ENCODE measurements at places on chromosomes 7 and 10.

GRCh38 chr10:15387021-15387420 lies 15.9 kb upstream of the FAM171A1 start:
- no peak for DNase-seq

- no peak for DNase-seq
These were observed 6.8 kb upstream of the TFEC start for GRCh38 chr7:116037401-116037800.

GRCh38 chr10:131477457-131478121 lies 166.1 kb upstream of the TCERG1L start:
- no peak for DNase-seq

GRCh38 chr7:4791738-4792536 lies 16.5 kb downstream of the AP5Z1 start:
- DNase-seq, result peak; percentile 92

DNA sequence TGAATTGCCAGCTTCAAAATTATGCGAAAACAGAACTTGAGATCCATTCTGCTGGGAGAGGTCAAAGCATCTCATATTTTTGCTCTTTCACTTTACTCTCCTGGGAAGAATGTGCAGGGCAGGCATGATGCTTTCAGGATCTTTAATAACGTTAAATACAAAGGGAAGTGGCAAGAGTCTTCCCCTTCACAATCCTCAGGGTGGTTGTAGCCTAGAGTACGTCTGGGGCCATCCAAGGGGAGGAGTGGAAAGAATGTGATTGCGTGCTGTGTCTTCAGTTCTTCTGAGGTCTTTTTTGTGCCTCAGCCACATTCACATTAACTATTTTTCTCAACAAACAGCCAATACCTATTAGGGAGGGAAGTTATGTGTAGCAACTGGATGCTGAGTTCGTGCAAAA lies 207.3 kb downstream of the HGF start:
- DNase-seq, result peak; percentile 11

- no peak for DNase-seq
These were observed 37.8 kb downstream of the DNAJB12 start for GRCh38 chr10:72316748-72317435.

DNA sequence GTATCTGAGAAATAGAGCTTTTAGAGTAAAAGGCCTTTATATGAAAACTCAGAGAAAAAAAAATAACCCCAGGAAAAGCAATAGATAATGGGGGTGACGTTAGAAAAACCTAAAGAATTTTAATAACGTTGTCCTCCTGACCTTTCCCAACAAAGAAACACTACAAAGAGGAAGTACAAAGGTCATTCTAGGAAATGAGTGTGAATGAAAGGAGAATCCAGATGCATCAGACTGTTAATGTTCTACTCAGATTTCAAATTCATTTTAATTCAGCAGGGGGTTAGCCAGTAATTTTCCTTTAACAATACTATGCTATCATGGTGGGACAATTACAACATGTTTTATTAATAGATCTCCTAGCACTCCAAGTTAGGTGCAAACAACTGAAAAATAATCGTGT lies 73.8 kb upstream of the CDK1 start:
- DNase-seq, result no peak

DNA sequence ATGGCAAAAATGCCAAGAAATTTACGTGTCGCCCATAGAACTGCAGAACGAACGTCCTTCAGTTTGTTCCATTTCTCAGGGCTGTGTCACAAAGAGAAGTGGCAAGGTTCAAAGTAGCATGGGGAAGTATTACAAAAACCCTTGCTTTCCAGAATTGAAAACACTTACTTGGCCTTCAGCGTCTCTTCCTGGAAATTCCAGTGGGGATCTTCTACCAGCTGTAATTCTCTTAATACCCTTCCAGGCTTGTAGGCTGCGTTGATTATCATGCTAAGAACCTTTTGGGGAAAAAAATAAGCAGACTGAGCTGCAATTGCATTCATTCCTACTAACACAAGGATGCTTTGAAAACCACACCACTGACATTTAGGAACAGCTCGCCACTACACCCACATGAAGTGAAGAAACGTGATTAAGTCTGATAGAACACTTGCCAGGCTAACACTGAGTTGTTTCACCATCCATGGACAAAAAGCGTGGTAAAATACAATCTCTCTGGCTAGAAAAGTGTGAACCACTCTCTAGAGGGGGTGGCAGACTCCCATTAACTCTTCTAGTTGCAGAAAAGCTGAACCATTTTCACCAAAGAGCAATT lies 222.3 kb downstream of the SFMBT2 start:
- no peak for DNase-seq

GRCh38 chr10:48266528-48266927 lies 8.0 kb downstream of the FRMPD2 start:
- no peak for DNase-seq

DNA sequence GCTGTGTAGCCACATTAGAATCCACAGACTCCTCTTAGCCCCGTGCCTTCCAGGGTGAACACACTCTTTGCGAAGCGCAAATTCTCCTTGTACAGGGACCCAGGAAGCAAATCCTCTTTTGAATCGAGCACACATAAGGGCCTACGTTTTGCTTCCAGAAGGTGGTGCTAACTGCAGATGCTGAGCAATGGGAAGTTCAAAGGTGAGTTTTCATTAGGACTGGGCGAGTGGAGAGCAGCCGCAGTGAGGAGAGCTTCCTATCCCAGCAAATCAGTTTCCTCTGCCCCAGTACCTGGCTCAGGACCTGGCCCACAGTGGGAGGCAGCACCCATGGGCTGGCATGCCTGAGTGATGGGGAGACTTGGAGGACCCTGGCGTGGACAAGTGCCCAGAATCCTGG lies 23.5 kb upstream of the GPR26 start:
- no peak for DNase-seq

DNA sequence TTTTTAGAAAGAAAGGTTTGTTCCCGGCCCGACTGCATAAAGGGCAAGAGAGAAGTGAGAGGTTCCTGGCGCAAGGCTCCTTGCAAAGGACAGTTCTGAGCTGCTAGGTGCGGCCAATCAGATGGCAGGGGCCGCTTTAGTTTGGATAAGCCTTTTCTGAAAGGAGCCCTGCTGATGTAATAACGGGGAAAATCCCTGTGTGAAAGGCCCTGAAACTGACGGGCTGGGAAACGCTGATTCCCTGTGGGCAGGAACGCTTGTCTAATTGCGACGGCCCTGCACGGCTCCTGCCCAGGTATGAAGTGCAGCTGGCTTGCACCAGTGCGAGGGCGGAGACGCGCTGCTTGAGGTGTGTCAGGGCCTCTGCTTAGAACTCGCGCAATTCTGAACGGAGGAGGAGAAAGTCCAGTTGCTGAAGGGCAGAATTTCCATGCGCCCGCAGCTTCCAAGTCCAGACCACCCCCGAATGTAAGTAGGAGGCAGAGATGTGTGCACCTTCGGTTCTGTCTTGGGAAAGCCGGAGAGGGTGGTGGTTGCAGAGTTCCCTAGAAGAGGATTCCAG lies 30.5 kb downstream of the TACC2 start:
- no peak for DNase-seq

DNA sequence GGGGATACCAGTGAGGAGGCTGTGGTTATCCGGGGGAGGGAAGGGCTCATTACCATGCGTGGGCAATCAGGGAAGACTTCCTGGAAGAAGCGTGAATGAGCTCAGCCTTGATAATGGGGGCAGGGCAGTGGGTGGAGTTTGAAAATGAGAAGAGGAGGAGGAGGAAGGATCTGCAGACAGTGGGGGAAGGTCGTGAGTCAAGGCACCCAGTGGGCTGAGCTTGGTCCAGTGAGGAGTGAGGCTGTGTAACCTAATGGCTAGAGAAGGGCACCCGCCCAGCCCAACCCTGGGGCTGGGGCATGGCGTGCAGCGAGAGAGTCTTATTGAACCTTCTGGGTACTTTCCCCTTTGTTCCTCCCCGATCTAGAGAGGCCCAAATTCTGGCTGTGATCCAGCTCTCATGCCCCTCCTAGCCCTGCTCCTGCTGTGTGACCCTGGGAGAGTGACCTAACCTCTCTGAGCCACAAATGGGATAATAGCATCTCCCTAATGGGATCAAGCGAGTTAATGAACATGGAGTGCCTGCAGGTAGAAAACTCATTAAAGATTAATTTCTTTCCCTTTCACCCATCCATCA lies 31.5 kb downstream of the CLIP2 start:
- DNase-seq, result no peak

- no peak for DNase-seq
These were observed 13.7 kb downstream of the NRAP start for GRCh38 chr10:113650172-113650571.
